Keratinocyte (primary cell): ENCODE measurements at places on chromosomes 1 and 21.
A peak's percentile ranks its signal among the peaks of the same experiment; 100 is the strongest.

GRCh38 chr1:178273707-178274410, 180.0 kb downstream of the RASAL2 start:
- DNase-seq: no peak

DNA sequence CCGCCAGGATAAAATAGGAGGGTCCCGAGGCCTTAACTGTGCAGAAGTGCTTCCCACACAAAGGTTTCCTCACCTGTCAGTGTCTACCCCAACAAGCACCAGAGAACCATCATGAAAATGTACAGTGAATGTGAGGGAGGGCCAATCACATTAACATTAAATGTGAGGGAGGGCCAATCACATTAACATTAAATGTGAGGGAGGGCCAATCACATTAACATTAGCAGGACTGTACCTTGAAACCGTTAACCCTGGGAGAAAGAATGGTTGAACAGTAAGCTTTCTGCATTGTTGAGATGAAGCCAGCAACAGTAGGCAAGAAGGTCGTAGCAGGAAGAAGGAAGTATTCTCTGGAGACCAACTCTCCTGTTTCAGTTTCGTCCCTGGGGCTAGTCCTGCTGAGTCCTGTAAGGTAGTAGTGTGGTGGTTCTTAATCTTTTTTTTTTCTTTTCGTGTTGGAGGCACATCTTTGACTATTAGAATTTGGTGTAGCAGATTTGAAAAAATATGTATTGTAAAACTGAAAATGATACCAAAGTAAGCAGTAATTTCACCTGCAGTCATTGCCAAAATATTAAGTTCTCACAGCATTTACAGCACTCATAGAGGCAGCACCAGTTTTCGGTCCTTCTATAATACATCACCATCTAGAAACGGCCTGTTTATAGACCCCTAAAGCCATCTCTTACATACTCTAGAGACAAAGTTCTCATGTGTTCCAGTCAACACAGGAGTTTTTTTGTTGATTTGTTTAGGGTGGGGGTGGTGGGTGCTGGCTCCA, 98.6 kb upstream of the PPP2R5A start:
- DNase-seq: no peak

DNA sequence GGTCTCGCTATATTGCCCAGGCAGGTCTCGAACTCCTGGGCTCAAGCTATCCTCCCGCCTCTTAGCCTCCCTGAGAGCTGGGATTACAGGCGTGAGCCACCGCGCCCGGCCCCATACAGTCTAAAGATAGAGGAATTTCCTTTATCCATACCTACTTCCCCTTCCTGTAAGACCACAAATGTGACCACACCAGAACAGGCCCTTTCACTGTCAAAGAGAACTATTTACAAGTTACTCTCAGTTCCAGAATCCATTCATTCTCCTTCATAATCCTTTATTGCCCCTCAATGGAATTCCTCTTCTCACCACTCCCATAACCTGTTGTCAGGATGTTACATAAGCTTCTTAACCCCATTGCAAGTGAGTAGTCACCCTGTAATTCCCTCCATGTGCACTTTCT, 26.3 kb upstream of the SLC5A9 start:
- peak; percentile 42 for DNase-seq

- no peak for DNase-seq
Measured at GRCh38 chr1:26743426-26744059, 44.2 kb upstream of the PIGV start.

GRCh38 chr21:16085421-16085820, 355.6 kb downstream of the USP25 start:
- DNase-seq: no peak

GRCh38 chr1:151729157-151729965, 8.0 kb downstream of the RIIAD1 start:
- DNase-seq: no peak

- no peak for DNase-seq
Measured at GRCh38 chr1:111392460-111392945, 35.0 kb downstream of the OVGP1 start.

DNA sequence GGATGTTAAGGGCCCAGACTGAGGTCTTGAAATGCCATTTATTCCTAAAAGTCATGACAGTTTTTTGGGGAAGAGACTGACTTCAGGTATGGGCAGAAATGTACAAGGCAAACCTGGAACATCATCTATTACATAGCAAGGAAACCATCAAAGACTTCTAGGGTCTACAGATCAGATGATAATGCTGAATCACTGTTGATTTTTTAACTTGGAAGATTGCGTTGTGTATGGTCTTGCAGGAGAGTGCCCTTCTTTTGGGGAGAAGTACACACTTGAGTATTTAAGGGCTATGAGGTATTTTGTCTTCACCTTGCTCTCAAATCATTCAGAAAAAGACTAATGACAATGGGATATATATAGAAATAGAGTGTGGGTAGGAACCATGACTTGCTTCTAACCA, 15.4 kb upstream of the RD3 start:
- no peak for DNase-seq

DNA sequence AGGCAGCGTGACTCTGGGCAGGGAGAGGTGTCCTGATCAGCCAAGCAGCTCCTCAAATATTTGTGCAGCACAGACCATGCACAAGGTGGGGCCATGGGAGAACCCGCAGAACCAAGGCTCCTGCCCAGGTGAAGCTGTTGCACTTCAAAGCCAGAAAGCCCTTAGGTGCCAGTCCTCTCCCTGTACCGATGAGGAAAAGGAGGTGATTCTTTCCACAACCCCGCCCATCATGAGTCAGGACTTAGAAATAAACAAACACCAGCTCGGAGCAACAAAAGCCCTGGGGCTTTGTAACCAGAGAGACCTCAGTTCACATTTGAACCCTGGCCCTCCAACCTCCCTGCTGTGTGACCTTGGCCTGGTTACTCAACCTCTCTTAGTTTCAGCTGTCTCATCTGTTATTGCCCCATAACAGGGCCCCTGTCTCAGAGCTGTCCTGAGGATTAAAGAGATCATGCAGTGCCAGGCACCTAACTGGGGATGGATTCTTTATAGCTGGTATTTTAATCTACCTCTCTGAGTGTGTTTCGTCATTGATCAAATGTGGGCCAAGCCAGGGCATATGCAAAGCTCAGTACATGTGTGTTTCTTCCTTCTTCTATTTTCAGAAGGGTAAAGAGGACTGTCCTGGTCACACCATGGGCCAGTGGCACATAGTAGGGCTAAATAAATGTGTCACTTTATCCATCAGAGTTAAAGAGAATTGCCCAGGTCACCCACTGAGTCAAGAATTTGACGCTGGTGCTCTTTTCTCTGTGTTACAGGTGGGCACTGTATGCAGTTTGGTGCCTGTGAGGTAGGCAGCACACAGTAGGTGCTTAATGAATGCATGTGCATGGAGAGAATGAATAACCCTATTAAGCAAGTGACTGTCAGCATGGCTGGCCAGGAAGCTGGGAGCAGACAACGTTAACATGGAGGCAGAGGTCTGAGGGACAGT, 1.4 kb downstream of the LDLRAD1 start:
- DNase-seq: peak; percentile 65

- no peak for DNase-seq
Measured at GRCh38 chr1:65512383-65512782, 91.9 kb downstream of the LEPR start.

DNA sequence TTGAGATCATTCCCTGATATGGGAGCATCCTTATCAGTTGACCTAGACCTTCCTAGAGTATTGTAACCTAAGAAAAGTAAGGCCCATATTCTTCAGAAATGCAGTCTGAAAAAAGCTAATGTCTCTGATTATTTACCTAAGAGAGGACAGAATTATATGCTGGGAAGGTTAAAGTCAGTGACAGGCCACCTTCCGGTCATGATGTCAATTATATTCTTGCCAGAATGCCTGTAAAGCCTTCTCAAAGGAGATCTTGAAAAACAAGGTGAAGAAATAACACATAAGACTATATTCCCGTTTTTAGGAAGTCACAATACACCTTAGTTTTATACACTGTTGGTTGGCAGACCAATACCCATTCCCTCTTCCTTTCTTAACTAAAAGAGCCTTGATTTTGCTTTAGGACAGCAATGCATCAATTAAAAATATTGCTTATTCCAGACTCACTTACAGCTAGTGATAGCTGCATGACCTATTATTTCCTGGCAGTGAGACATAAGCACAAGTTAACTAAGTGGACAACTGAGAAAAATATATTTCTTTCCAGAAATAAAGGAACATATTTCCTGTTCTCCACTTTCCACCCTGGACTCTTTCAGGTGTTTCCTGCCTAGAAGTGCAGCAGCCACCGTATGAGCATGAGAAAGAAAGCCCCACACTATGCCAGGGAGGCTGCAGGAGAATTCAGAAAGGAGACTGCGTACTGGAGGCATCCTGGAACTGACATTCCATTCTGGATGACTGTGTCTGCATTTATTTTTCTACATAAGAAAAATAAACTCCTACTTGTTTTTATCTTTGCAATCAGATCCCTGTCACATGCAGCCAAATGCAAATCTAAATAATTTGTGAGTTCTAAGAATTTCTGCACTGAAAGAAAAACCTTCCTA, 332.9 kb upstream of the PTBP2 start:
- no peak for DNase-seq

GRCh38 chr1:38287036-38287435, 240.4 kb upstream of the POU3F1 start:
- DNase-seq: no peak

DNA sequence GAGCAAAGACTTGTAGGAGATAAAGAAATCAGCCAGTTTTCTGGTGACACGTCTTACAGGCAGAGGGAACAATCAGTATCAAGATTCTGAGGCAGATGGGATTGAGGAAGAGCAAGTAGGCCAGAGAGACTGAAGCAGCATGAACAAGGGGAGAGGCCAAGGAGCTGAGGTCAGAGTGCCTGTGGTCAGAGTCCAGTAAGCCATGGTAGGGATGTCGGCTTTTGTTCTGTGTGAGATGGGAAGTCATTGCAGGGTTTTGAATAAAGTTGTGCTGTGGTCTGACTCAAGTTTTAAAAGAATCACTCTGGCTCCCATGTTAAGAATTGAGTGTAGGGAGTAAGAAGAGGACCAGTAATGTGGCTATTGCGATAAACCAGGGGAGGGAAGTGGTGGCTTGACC, 85.9 kb upstream of the IVNS1ABP start:
- no peak for DNase-seq

DNA sequence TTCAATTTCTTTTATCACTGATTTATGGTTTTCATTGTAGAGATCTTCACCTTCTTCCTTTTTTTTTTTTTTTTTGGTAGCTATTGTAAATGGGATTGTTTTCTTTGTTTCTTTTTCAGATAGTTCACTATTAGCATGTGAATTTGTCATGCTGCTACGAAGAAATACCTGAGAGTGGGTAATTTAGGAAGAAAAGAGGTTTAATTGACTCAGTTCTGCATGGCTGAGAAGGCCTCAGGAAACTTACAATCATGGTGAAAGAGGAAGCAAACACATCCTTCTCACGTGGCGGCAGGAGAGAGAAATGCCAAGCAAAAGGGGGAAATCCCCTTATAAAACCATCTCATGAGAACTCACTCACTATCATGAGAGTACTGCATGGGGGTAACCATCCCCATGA, 66.4 kb downstream of the DAB1 start:
- DNase-seq: no peak

DNA sequence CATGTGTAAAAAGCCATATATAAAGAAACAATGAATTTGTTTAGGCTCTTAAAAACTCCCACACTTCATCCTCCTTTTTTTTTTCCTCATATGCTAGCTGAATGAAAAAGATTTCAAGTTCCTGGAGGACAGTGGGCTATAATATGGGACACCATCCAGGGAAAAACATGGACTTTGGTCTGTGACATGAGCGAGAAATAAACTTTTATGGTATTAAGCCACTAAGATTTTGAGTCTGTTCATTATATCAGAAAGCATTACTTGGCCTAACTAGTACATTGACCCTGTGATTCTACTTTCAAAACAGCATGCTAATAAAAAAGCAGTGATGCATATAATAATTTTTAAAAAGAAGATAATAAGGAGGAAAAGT, 392.3 kb upstream of the CAMK1G start:
- no peak for DNase-seq

DNA sequence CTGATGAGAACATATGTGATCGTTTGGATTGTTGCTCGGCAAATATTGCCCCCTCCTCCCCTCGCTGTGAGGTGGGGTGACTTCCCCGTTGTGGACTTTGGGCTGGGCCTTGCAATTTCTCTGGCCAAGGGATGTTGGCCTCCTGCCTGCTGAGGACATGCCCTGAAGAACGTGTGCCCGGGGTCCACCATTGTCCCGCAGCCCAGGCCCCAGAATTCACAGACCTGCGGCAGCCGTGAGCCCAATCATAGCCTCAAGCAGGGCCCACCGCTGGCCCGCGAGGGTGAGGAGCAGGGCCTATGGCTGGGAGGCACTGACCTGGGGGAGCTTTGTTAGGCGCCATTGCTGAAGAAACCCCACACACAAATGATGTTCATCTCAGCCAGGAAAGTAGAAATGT, 58.3 kb upstream of the ACTRT2 start:
- no peak for DNase-seq

GRCh38 chr1:243598433-243598832, 251.6 kb downstream of the AKT3 start:
- DNase-seq: peak; percentile 44

- DNase-seq: no peak
Measured at GRCh38 chr1:226369110-226369509, 38.8 kb downstream of the PARP1 start.

DNA sequence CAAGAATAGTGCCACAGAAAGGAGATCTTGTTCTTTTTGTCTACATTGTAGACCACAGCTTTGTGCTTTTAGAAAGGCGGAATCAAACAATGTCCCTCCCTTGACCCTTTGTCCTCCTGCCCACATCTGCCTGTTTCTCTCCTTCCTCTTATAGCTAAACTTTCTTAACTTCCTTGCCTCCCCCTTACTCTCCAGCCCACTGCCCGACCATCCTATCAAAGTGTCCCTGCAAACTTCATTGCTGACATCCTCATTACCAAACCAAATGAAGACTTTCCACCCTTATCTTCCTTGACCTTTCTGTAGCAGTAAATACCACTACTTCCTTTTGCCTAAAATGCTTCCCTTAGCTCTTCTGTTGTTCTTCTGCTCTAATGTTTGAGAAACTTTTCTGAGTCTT, 5.0 kb downstream of the SELP start:
- DNase-seq: no peak

- no peak for DNase-seq
Measured at GRCh38 chr1:54649130-54649898, 7.7 kb downstream of the MROH7 start.

GRCh38 chr1:226634166-226634588, 85.6 kb downstream of the STUM start:
- no peak for DNase-seq

DNA sequence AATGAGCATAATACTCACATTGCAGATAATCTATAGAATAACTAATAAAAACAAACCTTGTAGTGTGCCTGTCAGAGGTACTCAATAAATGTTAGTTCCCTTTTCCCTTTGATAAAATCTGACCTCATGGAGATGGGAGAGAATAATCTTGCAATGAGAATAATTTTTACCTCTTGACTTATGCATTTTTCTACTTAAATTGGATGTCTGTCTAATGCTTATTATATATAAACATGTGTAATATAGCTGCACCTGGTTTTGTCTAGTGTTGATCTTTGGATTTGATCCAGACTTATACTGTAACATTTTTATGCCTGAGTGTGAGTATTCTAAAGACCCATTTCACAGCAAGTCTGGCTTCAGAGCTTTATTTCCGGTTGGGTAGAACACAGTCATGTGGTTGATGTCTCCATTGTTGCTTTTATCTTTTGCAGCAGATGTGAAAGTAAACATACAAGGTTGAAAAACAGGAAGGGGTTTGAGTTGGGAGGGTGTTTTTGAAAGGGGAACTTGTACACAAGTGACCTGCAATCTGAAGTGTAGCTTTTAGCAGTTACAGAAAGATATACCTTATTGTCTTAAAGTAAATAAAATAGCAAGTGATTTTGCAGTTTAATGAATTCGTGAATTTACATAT, 12.4 kb downstream of the EPB41 start:
- no peak for DNase-seq
